ENCODE measurements at places on chromosomes 2 and 18.

- DNase-seq = no peak
These were observed 211.3 kb upstream of the ARL4C start for GRCh38 chr2:234708091-234708683.

- DNase-seq = no peak
These were observed 14.2 kb downstream of the CAVIN2 start for GRCh38 chr2:191832668-191833067.

- DNase-seq = no peak
These were observed 226.2 kb downstream of the PIEZO2 start for GRCh38 chr18:10923141-10923540.

DNA sequence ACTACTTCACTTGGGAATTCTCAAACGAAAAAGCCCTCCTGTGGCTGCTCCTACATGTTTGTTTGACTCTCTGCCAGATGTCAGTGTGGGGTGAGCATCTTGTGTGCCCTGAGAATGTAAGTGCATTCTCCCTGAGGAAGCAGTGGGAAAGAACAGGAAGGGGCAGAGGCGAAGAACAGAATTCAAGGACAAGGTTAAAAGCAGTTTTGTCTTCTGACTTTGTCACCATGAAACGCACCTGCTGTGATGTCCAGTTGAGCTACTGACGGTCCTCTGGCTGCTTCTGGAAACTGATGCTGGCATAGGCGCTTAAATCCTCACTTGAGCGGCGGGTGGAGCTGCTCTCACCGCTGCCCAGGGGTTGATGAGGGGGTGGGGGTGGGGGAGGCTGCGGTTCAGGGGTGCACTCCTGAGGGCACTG lies 4.9 kb downstream of the IRS1 start:
- DNase-seq = no peak

- no peak for DNase-seq
These were observed 144.4 kb downstream of the MGAT5 start for GRCh38 chr2:134398300-134398699.

- DNase-seq = no peak
These were observed 53.9 kb upstream of the PXDN start for GRCh38 chr2:1798115-1798784.

DNA sequence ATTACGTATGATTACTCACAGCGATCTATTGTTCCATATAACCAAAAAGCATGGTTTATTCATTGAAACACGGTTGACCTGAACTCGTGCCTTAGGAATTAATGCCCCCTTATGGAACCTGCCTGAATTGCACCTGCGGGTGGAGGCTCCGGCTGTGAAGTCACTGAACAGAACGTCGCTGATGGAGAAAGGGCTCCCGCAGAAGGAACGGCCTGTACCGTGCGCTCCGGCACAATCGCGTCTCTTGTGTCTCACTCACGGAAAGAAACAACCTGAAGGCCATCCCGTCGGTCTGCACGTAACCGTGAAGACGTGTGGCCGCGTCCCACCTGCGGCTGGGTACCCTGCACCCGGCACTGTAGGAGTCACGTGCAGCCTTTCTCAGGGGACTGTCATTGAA lies 133.1 kb downstream of the NFATC1 start:
- peak; percentile 57 for DNase-seq

DNA sequence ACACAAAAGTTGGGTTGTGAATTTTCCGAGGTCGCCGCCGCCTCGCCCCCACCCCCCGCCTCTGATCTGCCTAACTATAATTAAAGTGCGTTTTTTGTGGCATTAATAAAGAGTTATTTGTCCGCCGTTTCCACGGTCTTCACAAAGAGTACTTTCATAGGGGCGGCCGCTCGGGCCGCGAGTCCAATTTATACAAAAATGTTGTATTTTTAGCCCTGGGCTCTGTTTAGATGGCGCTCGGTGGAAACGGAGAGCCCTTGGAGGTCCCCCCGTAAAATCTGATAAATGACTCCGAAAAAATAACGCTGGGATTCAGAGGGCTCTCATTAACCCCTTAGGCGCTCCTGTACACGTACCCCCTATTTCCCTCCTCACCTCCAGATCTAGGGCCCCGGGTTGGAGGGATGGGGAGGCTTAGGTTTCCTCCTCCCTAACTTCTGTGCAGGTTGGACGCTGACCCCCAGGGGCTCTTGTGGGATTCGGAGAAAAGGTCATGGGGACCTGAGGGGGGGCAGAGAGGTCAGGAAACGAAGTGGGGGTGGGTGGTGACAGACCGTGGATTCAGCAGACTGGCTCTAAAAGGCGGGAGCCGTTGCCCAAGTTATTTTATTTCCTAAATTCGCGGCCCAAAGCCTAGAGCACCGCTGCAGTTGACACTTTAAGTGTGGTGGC lies 1.9 kb downstream of the CYP26B1 start:
- DNase-seq = no peak

- DNase-seq = no peak
These were observed 10.6 kb upstream of the WIPF1 start for GRCh38 chr2:174607989-174608865.

- no peak for DNase-seq
These were observed 142.4 kb downstream of the CDH2 start for GRCh38 chr18:28034567-28034966.

GRCh38 chr2:238796223-238796885 lies 51.5 kb upstream of the TWIST2 start:
- no peak for DNase-seq

DNA sequence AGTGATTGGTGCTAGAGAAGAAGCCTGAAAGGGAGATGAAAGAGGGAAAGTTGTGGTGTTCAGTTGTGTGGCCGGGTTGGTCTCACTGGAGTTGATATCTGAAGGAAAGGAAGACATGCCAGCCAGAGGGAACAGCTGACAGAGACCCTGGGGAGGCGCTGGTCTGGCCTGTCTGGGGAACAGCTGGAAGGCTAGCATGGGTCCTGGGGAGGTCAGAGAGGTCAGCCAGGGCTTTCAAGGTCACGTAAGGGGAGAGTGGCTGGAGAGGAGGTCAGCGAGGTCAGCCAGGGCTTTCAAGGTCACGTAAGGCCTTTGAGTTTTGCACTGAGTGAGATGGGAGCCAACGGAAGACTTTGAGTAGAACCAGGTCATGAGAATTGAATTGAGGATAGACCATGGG lies 11.0 kb downstream of the DYSF start:
- DNase-seq = no peak

DNA sequence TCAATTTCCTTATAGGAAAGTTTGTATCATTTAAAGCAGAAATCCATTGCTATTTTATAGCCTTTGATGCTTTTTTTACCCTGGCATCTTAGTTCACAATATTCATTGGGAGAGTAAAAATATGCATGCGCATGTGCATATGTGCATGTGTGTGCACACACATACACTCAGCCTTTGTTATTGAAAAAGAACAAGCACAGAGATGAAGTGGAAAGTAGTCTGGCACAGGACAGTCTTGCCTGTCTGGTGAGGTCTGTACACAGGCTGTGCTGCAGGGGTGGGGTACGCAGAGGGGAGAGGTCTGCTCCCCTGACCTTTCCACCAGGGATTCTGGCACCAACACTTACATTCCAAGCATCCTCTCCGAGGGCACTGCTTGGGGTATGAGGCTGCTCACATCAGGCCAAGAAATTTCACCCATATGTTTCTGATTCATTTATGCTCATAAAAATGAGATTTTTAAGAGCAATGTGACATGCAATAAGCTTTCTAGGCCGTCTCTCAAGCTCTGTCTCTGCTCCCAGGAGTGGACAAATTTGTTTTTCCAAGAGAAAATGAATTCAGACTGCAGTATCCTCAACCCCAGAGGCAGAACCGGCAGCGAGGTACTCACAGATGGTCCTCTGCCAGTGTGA lies 237.2 kb downstream of the INSIG2 start:
- DNase-seq = no peak

DNA sequence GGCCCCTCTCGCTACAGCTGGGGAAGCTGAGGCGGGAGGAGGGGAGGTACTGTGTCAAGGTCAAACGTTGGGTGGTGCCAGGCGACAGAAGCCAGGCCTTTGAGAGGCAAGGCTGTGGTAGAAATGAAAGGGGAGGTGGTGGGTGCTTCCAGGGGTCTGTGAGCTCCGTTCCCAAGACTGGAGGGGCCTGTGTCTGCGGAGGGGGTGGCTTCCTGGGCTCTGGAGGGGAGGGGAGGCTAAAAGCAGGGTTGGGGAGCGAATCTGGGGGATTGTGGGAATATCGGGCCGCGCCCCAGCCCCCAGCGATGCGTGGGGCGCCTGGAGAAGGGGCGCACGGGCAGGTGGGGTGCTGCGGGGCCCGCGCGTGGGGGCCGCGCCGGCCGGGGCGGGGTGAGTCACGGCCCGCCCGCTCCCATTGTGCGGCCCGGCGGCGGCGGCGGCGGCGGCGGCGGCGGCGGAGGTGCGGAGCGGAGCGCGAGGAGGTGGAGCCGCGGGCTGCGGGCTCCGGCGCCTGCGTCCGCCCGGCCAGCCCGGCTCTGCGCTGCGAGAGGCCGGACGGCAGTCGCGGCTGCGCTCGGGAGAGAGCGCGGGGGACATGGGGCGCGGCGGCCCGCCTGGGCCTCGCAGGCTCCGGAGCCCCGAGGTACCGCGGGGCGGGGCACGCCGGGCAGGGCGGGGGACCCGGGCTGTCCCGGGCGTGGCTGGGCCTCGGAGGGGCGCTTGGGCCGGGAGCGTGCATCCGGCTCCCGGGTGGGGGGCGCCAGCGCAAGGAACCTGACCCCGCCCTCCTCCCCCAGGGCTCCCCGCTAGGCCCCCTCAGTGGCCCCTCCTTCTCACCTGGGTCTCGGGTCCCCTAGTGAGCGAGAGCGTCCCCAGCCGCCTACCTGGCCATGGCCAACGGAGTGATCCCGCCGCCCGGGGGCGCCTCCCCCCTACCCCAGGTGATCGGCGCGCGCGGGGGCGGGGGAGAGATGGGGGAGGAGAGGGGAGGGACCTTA lies at the start of gene SLC4A3:
Gene SLC4A3, plus strand, starts transcription at position 528 of the 998 bp plus-strand sequence. Its CDS starts 363 bp downstream, at position 891.
- no peak for DNase-seq

DNA sequence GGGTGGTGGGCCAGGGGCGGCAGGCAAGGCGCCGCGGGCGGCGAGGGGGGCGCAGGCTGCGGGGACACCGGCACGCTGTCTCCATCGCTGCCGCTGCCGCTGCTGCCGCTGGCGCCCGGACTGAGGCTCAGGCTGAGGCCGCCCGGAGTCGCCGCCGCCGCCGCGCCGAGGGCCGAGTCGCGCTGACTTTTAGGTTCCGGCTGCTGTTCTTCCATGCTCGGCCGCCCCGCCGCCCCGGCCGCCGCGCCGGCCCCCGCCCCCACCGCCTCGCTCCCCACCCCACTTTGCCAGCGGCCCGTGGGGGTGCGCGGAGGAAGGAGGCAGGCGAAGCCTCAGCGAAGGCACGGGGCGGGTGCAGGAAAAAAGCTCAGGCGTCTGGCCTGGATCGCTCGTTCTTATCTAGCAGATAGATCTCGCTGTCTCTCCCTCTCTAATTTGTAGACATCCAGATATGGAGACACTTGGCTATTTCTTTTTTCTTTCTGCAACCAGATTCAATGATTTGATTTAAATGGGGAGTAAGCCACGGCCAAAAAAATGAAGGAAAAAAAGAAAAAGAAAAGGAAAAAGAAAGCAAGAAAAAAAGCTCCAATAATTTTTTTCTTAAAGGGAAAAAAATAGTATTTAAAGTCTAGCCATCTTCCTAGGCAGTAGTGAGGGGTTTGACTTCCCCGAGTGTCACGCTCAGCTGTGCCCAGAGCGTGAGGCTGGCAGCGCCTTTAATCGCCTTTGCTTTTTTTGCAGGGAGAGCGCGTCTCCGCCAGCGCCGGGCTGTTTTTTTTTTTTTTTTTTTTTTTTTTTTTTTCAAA lies at the start of gene EN1:
Gene EN1, minus strand, starts transcription at position 696 of the 809 bp plus-strand sequence. Its CDS starts 481 bp downstream, at position 215.
- no peak for DNase-seq

DNA sequence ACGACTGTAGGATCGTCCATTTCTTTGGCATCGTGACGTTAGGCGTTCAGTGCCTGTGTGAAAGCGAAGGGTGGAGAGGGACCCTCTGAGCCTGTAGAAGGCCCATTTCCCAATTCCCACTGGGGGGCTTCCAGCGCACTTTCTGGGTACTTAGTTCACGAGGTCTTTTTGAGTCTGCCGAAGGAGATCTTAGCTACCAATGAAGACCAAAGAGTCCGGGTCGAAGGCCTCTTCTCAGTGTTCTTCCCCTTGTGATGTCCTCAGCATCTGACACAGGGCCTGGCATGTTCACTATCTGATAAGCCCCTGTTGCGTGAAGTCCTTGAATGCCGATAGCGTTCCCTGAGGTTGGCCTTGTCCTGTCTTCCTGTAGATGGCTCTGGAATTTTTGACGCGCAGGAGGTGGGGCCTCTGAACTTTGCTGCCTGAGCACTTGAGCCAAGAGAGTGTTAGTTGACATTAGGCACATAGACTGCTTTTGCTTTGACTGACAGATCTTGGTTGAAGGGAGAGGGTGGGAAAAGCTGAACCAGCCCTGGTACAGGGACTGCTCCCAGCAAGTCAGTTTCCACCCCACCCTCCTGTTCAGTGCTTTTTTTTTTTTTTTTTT lies 52.8 kb downstream of the LDLRAD4 start:
- no peak for DNase-seq

DNA sequence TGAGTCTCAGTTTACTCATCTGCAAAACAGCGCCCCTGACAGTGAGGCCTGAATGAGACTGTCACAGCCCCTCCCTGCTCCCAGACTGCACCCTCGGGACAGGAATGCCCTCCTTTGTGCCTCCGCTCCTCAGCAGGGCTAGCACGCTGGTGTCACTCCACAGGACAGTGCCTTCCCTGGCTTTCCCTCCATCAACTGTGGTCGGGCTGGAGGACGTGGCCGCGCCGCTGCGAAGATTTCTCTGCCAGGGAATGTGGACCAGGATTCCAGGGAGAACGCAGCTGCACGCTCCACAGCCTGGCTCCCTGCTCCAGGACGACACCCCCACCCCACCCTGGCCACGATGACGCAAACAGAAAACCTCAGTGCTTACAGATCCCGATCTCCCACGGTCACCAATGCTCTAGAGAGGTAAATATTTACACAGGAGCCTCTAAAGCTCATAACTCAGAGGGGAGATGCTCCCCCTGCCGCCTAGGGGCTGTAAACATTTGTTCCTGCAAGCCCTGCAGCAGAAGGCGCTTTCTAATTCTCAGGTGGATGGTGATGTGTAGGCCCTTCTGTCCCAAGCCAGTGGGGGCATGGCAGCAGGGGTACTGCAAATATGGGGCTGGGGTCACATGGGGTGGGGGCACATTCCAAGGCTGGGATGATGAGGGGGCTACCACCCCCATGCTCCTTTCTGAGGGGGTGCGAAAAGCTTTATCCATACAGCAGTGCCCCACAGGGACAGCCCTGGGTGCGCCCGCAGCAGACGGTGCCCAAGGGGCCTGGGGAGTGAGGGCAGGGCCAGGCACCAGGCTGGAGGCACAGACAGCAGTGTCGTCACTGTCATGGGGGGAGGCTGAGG lies 12.4 kb downstream of the HS6ST1 start:
- DNase-seq = no peak

DNA sequence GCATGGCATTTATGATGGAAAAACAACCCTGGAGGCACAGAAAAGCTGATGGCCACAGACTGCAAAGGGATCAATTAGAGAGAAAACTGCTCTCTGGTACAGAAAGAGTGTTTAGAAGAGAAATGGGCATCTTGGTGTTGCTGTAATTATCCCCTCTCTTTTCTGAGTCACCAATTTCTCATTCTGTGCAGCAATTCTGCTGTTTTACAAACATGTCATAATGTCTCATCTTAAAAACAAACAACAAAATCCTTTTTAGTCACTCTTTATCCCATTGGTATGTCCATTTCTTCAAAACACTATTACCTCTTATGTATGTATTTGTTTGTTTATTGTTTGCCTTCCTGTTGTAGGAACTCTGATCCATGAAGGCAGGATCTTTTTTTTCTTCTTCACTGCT lies 73.9 kb upstream of the HK2 start:
- no peak for DNase-seq

GRCh38 chr2:72263776-72264060 lies 116.1 kb upstream of the CYP26B1 start:
- DNase-seq = no peak

GRCh38 chr2:70961648-70961994 lies 16.8 kb upstream of the ANKRD53 start:
- DNase-seq = no peak
